CD8-positive, alpha-beta T cell (primary cell): ENCODE measurements at places on chromosomes 2 and 18.

GRCh38 chr2:9287400-9288045, 80.9 kb downstream of the ASAP2 start:
- no peak for DNase-seq

DNA sequence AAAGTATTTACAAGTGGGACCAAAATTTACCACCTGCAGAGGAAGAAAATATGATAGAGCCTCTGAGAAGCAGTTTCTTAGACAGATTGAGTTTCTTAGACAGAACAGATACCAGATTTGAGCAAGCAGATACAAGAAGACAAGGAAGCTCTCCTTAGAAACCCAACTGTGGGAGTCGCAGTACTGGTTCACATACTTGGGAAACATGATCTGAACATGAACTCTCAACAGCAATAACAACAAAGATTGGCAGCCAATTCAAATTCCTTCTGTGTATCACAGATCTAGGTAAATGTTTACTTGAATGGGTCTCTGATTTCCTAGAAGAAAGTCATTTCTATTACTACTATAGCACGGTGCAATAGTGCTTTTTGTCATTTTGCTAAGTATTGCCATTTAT, 82.1 kb downstream of the OLA1 start:
- DNase-seq = no peak

DNA sequence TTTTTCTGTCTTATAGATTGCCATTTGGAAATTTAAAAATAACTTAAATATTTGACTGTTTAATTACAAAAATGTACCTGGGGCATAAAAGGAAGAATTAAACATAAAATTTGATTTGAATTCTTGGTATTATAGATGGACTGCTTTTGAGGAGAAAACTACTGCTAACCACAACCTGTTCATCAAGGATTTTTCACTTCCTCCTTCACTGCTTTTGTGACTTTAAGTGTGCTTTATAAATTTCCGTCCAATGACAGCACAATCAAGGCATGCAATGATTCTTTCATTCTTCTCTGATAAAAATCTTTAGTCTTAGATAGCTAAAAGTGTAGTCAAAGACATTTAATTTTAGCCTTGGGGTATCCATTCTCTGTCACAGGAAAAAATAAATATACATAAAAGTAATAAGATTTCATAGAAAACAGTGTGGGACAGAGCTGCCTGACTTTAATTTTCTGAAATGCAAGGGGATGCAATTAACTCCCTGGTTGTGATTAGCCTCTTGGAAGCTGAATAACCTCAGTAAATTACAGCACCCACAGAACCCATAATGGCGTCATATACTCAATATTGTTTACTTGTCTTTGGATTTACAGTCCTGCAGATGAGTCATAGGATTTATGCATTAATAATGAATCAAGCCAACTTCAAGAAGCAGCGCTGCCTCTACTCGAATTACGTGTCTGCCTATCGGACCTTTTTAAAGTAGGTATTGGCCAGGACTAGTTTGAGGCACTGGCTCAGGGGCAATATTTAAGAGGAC, 587.9 kb downstream of the NRXN1 start:
- no peak for DNase-seq

DNA sequence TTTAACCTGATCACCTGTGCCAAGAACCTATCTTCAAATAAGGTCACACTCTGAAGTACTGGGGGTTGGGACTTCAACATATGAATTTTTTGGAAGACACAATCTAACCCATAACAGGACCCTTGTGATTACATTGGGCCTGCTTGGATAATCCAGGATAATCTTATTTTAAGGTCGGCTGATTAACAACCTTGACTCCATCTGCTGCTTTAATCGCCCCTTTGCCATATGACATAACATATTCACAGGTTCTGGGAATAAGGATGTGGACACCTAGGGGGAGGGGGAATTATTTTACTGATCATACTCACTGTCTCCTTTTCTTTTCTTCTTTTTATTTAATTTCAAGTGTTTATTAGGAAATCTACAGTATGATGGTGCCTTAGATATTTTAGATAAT, 34.8 kb downstream of the CDH20 start:
- DNase-seq = no peak

DNA sequence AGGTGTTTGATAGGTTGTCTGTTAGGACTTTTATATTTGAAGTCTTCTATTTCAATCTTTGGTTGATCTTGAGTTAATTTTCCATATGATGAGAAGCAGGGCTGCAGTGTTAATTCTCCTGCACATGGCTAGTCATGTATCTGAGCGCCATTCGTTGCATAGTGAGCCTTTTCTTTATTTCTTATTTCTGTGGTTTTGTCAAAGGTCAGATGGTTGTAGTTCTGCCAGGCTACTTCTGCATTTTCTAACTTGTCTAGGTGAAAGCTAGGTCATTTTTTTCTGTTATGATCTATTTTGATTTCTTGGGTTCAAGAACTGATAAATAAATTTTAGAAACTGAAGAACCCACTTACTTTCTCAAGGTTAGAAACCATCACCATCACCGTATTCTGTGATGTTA, 56.7 kb downstream of the CCDC74A start:
- DNase-seq = no peak

- DNase-seq = peak; percentile 12
Observed at GRCh38 chr2:176637486-176638166, 368.4 kb downstream of the MTX2 start.

GRCh38 chr2:1721706-1722646, 22.3 kb downstream of the PXDN start:
- no peak for DNase-seq

GRCh38 chr2:160741271-160741670, 247.7 kb upstream of the RBMS1 start:
- no peak for DNase-seq

DNA sequence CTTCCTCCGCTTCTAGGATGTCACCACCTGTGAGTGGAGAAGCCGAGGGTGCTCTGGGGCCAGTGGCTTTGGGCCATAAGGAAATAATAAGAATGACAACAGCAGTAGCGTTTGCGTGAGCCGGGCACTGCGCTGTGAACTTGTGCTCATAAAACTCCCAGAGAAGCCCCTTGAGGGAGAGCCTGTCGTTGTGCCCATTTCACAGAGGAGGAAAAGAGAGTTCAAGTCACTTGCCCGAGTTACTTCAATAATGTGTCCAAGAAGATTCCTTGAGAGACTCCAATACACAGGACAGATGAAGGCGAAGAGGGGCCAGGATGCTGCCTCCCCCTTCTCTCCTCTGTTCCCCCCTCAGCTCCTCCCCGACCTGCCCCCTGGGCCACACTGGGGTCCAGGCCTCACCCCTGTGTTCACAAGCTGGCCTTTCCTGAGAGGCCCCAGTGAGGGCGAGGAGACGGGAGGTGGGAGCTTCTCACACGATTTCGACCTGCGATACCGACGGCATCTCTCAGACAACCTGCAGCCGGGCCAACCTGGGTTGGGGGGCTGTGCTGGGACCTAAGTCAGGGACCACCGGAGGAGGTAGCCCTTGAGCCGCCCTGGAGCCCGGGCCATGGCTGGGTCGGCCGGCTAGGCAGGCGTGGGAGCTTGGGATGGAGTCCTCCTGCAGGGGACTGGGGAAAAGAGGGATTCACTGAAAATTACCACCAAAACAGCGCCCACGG, 53.5 kb upstream of the UBE2F start:
- DNase-seq = no peak

GRCh38 chr2:18663861-18664260, 74.5 kb upstream of the NT5C1B start:
- DNase-seq = no peak

- no peak for DNase-seq
Observed at GRCh38 chr2:235055891-235056516, 104.2 kb downstream of the SH3BP4 start.

- DNase-seq = no peak
Observed at GRCh38 chr18:42514512-42514911, 559.5 kb downstream of the PIK3C3 start.

GRCh38 chr2:209322041-209322440, 101.8 kb upstream of the MAP2 start:
- DNase-seq = no peak

- DNase-seq = no peak
Observed at GRCh38 chr2:181992776-181993175, 7.1 kb downstream of the PPP1R1C start.

DNA sequence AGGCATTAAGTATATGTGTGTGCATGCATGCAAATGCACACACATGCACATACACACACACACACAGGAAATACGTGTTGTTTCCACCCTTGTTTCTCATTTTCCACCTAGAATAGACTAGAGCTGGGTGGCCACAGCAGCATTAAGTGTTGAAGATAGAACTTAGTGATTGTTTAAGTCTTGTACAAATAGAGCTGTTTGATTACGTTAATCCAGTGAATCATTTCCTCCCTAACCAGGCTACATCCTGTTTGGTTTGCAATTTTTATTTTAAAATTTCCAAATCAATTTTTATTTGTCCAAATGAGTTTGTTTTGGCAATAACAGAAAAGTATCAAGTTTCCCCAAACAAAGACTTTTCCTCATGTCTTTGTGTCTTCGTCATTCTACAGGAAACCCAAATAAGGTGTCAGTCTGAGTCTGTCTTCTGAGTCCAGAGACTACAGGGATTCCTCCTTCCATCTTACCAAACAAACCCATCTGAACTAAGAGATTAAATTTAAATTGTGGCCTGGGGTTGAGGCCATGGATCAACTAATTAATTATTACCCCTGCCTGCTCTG, 74.6 kb upstream of the GALNT5 start:
- DNase-seq = no peak

GRCh38 chr2:24313744-24314632, 46.3 kb downstream of the ITSN2 start:
- no peak for DNase-seq

- DNase-seq = no peak
Observed at GRCh38 chr2:25497918-25498407, 156.2 kb upstream of the DNMT3A start.

GRCh38 chr2:143347271-143347695, 218.1 kb downstream of the ARHGAP15 start:
- DNase-seq = no peak

GRCh38 chr18:5979971-5980457, 84.7 kb upstream of the TMEM200C start:
- DNase-seq = no peak

DNA sequence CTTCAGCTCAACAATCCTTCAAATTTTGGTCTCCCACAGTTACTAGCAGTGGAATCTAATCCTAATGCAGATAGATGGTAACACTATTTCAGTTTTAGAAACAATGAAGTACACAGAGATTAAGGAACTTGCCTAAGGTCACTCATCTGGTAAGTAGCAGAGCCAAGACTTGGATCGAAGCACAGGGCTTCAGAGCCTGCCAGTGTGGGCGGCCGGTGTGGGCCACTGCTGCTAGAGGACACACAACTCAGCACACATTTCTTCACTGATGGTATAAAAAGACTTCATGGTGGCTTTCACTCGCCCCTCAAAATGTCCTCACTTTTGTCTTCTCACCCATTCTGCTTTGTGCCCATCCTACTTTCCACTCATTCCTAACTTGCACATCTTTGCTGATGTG, 11.1 kb downstream of the C2orf74 start:
- DNase-seq = no peak

DNA sequence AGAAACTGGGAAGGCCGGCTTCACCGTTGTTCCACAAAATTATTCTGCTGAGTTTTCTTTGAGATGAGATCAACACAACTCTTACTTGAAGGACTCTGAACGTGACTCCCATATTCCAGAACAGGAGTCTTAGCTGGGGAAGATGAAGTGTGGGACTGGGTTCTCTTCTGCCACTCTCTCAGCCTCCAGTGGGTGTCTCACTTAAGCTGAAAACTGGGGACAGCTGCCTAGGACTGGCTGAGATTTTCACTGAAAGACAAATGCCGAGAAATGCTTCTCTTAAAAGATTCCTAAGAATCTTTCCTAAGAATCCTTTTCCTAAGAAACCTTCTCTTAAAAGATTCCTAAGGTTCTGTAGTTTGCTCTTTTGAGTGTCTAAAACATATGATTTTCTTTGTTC, 156.6 kb upstream of the LHCGR start:
- DNase-seq = no peak

DNA sequence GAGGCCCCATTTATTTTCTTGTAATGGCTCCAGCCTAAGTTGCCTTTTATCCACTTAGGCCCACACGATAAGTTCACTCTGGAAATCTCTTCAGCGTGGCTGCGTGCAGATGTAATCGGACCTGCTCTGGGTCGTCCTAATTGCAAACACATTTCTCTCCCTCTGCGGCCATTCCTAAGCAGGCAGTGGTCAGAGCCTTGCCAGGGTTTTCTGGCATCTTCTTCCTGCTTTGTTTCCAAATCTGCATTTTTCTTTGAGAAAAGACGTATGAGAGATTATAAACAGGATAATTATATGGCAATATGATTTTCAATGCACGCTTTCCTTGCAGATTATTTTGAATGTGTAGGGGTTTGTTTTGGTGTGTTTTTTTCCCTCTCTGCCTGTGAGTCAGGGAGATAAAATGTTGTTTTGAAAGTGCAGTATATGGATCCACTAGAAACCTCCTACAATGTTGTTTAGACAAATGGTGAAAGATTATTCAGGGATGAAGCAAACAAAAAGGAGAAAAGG, 239.4 kb upstream of the TANK start:
- no peak for DNase-seq

DNA sequence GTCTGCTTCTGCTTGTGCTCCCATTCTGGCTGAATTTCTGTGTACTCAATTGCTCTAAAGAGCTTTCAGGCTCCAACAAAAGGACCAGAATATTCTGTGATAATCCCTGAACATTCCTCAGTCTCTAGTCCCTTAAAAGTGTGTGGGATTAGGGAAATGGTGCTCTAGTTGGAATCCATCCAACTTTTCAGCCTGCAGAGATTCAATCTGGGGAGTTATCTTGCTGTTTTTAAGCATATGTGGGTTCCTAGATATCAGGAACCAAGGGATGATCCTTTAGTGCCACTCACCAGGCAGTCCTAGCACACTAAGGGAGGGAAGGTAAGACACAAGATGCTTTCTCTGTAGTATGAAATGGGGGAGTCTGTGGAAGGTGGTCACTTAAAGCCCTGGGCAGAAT, 140.3 kb upstream of the SLC1A4 start:
- no peak for DNase-seq

DNA sequence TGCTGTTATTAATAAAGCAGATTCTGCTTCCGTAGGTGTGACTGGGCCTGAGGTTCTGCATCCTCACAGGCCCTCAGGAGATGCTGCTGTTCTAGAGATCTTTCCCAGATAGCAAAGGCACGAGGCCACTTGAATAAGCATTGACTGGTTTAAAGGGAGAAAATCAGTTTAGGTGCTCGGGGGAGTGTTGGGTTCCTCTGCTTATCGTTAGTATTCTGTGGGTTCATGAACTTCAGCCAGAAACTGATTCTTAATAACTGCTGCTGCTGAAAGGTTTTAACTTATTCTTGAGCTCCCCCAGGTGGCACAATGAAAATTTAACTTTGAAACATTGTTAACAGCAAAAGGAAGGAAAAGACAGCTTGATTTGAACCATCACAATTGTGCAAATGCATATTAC, 56.9 kb downstream of the ITGA6 start:
- DNase-seq = no peak

- DNase-seq = no peak
Observed at GRCh38 chr2:239462671-239463506, 62.1 kb upstream of the HDAC4 start.

GRCh38 chr2:26178746-26179436, 6.0 kb downstream of the GAREM2 start:
- peak; percentile 25 for DNase-seq
